CD4-positive, alpha-beta T cell treated with Interleukin-4 for 4 hours (primary cell): ENCODE measurements at places on chromosomes 7 and 10.

- no peak for DNase-seq
Measured at GRCh38 chr10:123999261-123999660, 94.1 kb downstream of the CHST15 start.

- DNase-seq, result no peak
Measured at GRCh38 chr7:98681511-98681910, 64.4 kb downstream of the NPTX2 start.

GRCh38 chr7:14850039-14850438 lies 52.5 kb downstream of the DGKB start:
- DNase-seq, result no peak

- peak; percentile 68 for DNase-seq
Measured at GRCh38 chr10:110067960-110068770, 60.4 kb downstream of the ADD3 start.

- DNase-seq, result no peak
Measured at GRCh38 chr7:28643584-28644340, 231.4 kb downstream of the CREB5 start.

- no peak for DNase-seq
Measured at GRCh38 chr10:33556620-33557019, 222.2 kb upstream of the NRP1 start.

GRCh38 chr10:103853428-103854264 lies 1.7 kb downstream of the SH3PXD2A start:
- DNase-seq, result no peak

- DNase-seq, result no peak
Measured at GRCh38 chr10:21021843-21022594, 124.9 kb upstream of the NEBL start.

DNA sequence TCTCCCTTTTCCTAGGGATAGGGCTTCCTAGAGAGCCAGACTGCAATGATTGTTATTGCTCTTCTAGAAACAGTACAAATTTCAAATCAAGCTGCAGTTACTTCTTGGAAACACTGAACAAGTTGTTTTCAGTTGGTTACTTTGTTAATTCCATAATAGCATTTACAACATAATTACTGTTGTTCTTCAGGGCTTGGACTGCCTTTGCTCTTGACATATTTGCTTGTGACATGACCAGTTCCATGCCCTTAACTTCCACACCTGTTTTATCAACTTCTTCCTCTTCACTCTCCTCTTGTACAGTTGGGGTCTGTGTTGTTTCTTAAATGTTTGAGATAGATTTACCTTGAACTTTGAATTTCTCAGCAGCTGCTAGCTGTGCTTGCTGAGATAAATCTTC lies 104.4 kb downstream of the SEC23IP start:
- no peak for DNase-seq

DNA sequence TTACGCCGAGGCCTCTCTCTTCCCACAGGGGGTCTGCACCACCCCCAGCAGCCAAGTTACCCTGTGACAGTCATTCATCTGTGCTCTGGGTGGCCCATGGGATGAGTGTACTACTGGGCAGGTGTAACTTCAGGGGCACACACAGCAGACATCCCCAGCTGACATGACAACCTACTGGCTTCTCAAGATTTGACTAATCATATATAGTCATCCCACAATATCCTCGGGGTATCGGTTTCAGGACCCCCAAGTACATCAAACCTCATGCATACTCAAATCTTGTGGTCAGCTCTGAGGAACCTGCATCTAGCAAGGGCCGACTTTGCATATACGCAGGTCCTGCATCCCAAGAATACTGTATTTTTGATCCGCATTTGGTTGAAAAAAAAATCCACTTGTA lies 336.9 kb upstream of the C7orf33 start:
- no peak for DNase-seq

DNA sequence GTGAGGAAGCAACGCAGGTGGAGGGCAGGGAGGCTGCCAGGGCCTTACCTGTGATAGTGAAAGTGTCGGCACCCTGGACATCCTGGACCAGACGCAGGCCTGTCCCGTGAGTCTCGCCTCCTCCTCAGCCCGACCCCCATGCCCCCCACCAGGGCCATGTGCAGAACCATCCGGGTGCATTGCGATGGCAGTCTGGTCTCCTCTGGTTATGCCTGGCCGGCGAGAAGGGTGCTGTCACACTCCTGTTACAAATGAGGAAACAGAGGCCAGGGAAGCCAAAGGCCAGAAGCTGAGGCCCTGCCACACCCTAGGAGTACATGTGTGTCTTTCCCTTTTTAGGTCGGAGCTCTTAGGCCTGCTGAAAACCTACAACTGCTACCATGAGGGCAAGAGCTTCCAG lies 7.2 kb downstream of the DEPP1 start:
- DNase-seq, result no peak

DNA sequence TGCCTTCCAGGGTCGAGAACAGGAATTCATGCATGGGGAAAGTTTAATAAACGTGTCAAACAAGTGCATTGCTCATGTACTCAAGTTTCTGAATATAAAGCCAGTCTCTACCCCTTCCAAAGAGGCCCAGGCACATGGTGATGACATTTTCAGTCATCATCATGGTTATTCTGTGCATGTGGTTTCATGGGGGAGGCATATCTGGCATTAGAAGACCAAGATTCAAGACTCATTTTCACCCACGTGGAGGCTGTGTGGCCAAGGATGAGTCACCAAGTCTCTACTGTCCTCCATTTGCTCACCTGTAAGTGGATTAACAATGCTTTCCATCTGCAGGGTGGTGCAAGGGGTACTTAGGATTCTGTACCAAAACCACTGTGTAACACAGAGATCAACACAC lies 34.0 kb upstream of the CNPY1 start:
- DNase-seq, result no peak

GRCh38 chr10:113948048-113948447 lies 93.6 kb downstream of the NHLRC2 start:
- DNase-seq, result no peak

DNA sequence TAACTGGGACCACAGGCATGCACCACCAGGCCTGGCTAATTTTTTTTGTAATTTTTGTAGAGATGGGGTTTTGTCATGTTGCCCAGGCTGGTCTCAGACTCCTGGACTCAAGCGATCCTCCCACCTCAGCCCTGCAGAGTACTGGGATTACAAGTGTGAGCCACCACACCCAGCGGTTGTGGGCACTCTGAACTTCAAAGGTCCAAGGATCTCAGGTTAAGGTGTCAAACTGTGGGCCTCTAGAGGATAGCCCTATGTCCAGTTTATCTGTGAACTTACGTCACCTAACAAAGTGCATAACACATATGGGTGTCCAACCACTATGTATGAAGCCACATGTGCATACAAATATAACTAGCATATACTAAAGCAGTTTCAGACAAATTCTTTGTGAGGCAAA lies 3.2 kb upstream of the IL2RA start:
- no peak for DNase-seq

GRCh38 chr10:128528167-128528566 lies 401.9 kb upstream of the MKI67 start:
- no peak for DNase-seq

GRCh38 chr7:7764520-7765396 lies 46.4 kb upstream of the RPA3 start:
- DNase-seq, result peak; percentile 39

- no peak for DNase-seq
Measured at GRCh38 chr10:2831509-2831908, 235.8 kb upstream of the PFKP start.

GRCh38 chr7:30714129-30714528 lies 31.9 kb upstream of the CRHR2 start:
- no peak for DNase-seq

- no peak for DNase-seq
Measured at GRCh38 chr10:3423384-3423783, 250.8 kb upstream of the PITRM1 start.

DNA sequence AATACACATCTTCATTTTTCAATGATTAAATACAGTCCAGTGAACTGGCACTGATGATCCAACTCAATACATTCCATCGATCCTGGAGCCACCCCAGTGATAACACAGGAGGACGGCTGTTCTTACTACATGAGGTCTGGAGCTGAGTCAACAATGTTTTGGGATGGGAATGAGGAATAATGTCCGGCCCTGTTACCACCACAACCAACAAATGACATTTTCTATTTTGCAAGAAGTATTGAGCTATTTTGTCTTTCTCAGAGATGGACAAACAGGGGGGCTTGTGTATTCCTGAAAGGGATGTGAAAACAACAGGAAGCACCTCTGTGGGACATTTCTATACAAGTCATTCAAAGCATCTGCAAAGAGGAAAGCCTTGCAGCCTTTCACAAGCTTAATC lies 249.2 kb downstream of the PARD3 start:
- no peak for DNase-seq

DNA sequence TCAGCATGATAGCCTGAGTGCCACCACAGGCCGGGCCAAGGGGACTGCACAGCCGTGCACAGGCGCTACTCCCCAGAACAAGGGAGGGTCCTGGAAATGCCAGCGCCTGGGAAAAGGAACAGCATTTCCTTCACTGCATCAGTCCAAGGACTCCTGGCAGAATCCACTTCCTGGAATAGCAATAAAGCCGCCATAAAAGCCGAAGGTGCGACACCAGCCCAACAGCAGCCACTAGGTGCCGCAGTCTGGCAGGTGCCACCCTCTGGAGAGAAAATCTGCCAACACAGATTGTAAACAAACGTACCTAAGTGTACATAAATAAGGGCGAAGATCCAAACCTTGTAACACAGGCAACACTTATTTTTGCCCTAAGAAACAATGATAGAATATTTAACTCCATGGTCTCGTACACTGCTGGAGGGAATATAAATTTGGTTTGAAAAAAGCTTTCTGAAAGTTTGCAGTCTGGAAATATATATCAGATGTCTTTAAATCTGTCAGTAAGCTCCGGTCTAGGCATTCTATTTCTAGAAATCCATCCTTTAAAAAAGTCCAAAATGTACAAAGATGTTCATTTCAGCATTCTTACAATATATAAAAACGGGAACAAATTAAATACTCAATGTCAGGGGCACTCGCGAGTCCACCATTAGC lies 22.2 kb downstream of the VOPP1 start:
- no peak for DNase-seq

DNA sequence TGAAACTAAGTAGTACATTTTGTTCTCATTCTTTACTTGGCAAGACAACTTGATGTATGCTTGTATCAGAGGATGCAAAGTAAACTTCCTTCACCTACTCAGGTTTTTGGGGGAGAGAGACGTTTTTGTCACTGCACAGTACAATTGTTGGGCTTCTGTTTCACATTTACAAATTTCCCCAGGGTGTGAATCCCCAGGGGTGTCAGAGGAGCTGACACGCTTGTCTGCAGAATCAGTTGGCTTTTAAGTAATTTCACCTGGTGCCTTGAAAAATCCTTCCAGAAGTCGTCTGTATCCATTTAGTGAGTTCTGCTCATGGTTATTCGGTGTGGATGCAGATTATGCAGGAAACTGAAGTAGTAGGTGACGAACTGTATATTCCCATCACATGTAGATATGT lies 1227.7 kb upstream of the CELF2 start:
- no peak for DNase-seq

GRCh38 chr10:116278846-116279245 lies 5.8 kb upstream of the GFRA1 start:
- DNase-seq, result no peak

DNA sequence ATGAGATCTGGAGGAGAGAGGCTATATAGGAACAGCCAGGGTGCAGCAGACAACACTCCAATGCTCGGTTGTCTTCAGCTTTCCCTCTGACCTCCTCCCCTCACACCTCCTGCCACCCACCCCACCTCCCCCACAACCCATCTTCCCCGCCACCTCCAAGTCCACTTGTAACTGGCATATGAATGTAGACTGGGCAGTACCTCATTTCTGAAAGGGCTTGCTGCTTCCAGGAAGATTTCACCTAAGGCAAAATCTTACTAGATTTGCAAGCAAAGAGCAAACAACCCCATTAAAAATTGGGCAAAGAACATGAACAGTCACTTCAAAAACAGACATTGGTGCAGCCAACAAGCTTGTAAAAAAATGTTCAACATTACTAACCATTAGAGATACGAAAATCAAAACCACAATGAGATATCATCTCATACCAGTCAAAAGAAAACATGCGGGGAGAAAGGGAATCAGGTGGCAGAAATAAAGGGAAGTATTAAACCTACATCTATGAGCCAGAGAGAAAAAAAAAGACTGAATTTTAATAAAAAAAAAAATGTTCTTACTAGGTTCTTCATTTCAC lies 164.6 kb upstream of the C1GALT1 start:
- DNase-seq, result no peak

- DNase-seq, result no peak
Measured at GRCh38 chr7:46015107-46015868, 94.2 kb upstream of the IGFBP3 start.

DNA sequence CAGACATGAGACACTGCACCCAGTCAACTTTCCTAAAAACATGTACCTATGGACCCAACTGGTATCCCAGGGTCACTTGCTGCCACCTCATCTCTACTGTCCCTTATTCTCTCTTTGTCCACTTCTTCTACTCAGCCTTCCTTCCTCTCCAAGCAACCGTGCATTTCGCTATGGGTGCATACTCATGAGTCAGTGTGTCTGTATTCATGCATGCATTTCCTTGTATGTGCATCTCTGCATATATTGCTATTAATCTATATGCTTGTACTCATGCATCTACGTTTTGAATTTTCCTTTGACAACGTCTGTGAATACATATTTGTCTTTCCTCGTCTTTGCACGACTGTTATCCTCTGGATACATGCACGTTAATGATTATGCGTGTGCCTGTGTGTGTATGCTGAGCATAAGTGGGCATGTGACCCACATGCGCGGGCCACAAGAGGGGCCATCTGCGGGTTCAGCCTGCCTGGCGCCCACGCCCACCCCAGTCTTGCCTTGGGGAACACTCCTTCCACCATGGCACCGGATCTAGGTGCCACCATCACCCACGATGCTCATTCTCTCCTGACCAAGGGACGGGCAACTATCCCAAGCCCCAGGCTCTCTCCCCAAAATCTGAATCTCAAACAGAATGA lies 23.3 kb downstream of the KIAA1549 start:
- DNase-seq, result no peak

- DNase-seq, result no peak
Measured at GRCh38 chr7:121343302-121343701, 14.5 kb downstream of the WNT16 start.

- no peak for DNase-seq
Measured at GRCh38 chr7:105643851-105644250, 62.6 kb upstream of the EFCAB10 start.

- DNase-seq, result no peak
Measured at GRCh38 chr10:47115322-47115721, 184.7 kb upstream of the GDF10 start.

- DNase-seq, result no peak
Measured at GRCh38 chr10:115654961-115655360, 561.8 kb downstream of the ATRNL1 start.

DNA sequence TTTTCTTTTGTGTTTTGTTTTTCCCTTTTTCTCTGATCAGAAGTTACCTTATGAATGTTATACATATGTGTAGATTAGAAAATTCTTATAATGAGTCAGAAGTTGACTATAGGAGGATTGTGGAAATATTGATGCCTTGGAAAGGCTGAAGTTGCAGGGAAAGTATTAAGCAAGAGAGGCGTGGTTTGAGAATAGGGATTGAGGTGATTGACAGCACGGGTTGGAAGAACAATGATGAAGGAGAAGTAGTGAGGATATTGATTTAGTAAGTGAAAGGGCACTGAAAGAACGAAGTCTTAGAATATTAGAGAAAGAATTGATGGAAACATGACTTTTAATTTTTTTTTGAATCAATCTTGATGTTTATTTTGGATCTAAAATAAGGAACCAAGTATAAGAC lies 176.0 kb downstream of the EXOC4 start:
- no peak for DNase-seq

- DNase-seq, result no peak
Measured at GRCh38 chr7:151729521-151729921, 147.4 kb downstream of the PRKAG2 start.

- no peak for DNase-seq
Measured at GRCh38 chr7:137120690-137121089, 222.8 kb downstream of the PTN start.
